ENCODE measurements at places on chromosomes 2 and 18.

DNA sequence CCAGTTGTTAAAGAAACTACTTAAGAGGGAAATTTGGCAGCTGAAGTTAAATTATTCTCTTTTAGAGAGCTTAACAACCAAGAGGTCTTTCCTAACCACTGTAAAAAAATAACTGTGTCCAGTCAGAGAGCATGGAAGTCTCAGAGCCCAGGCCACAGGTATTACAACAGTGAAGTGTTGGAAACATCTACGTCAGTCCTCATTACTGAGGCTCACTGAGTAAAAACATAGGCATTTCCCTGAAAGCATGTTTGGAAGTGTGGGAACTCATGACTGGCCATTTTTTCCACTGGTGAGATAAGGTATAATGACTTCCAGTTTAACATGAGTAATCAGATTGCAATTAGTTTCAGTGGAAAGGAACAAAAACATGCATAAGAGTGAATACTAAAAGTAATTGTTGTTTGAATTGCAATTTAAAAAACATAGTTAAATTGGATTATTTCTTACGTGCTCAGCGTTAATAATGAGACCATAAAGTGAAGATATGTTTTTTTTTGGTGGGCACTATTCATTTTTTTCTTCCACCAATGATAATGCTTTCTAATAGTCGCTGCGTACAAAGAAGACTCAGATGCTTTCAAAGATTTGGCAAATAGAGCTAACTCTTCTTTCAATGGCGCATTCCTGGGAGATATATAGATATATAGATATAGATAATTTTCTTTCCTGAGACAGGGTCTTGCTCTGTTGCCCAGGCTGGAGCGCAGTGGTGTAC lies 60.8 kb downstream of the EFEMP1 start:
- DNase-seq, result no peak

DNA sequence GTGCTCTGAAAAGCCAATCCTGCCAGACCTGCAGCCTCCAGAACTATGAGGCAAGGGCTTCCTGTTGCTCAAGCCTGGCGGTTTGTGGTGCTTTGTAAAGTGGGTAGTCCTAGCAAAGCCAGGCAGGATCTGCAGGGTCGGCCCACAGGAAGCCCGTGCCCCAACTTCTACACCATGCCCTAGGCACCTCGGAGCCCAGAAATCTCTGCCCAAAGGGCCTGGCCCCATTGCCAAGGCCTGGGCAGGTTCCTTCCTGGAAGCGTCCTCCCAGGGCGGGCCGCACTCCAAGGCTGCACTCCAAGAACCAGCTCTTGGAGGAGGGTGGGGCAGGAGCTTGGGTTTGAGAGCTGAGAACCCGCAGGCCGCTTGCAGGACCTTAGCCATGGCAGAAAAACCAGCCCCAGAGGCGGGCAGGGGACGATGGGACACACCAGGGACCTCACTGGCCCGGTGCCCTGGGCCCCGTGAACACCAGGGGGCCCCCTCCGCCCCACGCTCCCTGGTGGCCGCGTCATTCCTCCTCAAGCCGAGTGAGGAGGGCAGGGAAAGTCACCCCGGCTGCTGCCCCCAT lies 37.2 kb upstream of the ID2 start:
- DNase-seq, result peak; percentile 9

DNA sequence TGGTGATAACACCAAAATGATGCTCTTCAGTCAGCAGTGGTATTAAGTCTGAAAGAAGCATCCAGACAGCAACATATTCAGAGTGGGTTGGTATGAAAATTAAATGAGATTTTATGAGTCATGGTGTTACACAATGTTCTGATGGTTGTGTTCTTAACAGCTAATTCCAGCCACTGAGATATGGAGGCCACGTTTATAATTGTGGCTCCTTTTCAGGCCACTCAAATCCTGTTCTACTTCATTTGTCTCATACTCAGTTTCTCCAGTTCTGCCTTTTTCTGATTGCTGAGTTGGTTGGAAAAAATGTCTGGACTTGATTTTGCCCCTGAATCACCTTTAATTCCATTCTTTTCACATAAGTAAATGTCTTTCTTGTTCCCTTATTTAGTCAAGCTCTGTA lies 162.7 kb upstream of the COL3A1 start:
- DNase-seq, result no peak

- peak; percentile 56 for DNase-seq
Measured at GRCh38 chr2:203534621-203535077, 452 bp downstream of the RAPH1 start.

- DNase-seq, result no peak
Measured at GRCh38 chr2:125961739-125962138, 694.2 kb upstream of the GYPC start.

GRCh38 chr2:162480067-162480466 lies 136.1 kb downstream of the GCA start:
- DNase-seq, result no peak

Data from activated naive CD4-positive, alpha-beta T cell treated with Interleukin-2 at 50 U/mL for 16 hours (primary cell).